ENCODE measurements at places on chromosomes 11 and 22. TPM values are rescaled to one million over a fixed set of nuclear protein-coding genes. Genes with fewer than 3 reads are reported as not detected.

- peaks cover 14% of the 10 kb centered on the region for H3K4me1 ChIP-seq
- no peak overlapping the region for H3K27ac ChIP-seq
- no peaks in the 10 kb centered on the region for H3K27me3 ChIP-seq
- no peak overlapping the region for H3K4me3 ChIP-seq
- H3K36me3 ChIP-seq = peaks cover 7% of the 10 kb centered on the region
Observed at GRCh38 chr11:119091178-119091577, 6.5 kb downstream of the HMBS start.

- no peak overlapping the region for H3K27ac ChIP-seq
- no peak for DNase-seq
- no peaks in the 10 kb centered on the region for H3K36me3 ChIP-seq
- H3K4me1 ChIP-seq = peaks cover 3% of the 10 kb centered on the region
Observed at GRCh38 chr11:92728628-92729027, 240.8 kb upstream of the MTNR1B start.

- H3K4me1 ChIP-seq = no peaks in the 10 kb centered on the region
- no peak overlapping the region for H3K4me3 ChIP-seq
- peaks cover 4% of the 10 kb centered on the region for H3K36me3 ChIP-seq
- DNase-seq = no peak
Observed at GRCh38 chr11:7520011-7520942, 6.5 kb downstream of the PPFIBP2 start.

- no peak overlapping the region for H3K27ac ChIP-seq
- H3K4me3 ChIP-seq = no peak overlapping the region
- H3K4me1 ChIP-seq = peaks cover 2% of the 10 kb centered on the region
Observed at GRCh38 chr22:35593891-35594470, 23.1 kb downstream of the MB start.

GPR83 gene
- 0.62 TPM for total RNA-seq

- peaks cover 1% of the 10 kb centered on the region for H3K4me1 ChIP-seq
- no peaks in the 10 kb centered on the region for H3K36me3 ChIP-seq
- H3K27ac ChIP-seq = no peak overlapping the region
- no peak overlapping the region for H3K4me3 ChIP-seq
Observed at GRCh38 chr11:46200537-46201281, 76.8 kb upstream of the CREB3L1 start.

APOL5 gene
- total RNA-seq = not detected

HORMAD2 gene
- not detected for total RNA-seq

POLD3 gene
- total RNA-seq = 26.6 TPM

GRCh38 chr11:69523453-69523852 lies 42.0 kb downstream of the LINC01488 start:
- no peak overlapping the region for H3K4me3 ChIP-seq
- no peaks in the 10 kb centered on the region for H3K4me1 ChIP-seq
- no peak overlapping the region for H3K27ac ChIP-seq
- H3K36me3 ChIP-seq = no peaks in the 10 kb centered on the region
- DNase-seq = no peak

- H3K27me3 ChIP-seq = peaks cover 29% of the 10 kb centered on the region
- no peaks in the 10 kb centered on the region for H3K36me3 ChIP-seq
- no peak for DNase-seq
- no peak overlapping the region for H3K4me3 ChIP-seq
- no peak overlapping the region for H3K27ac ChIP-seq
Observed at GRCh38 chr22:44276041-44276440, 36.7 kb downstream of the SHISAL1 start.

- peaks cover 4% of the 10 kb centered on the region for H3K27me3 ChIP-seq
- DNase-seq = no peak
- H3K36me3 ChIP-seq = no peaks in the 10 kb centered on the region
- H3K27ac ChIP-seq = no peak overlapping the region
Observed at GRCh38 chr22:35135165-35135564, 69.2 kb downstream of the ISX start.

- DNase-seq = no peak
- peaks cover 14% of the 10 kb centered on the region for H3K4me1 ChIP-seq
- H3K27me3 ChIP-seq = peaks cover 7% of the 10 kb centered on the region
Observed at GRCh38 chr11:12269104-12269441, 108.3 kb upstream of the PARVA start.

OR52I1 gene
- not detected for total RNA-seq

- H3K4me1 ChIP-seq = peaks cover 12% of the 10 kb centered on the region
- H3K4me3 ChIP-seq = peak overlapping the region; percentile 45
- H3K27me3 ChIP-seq = peaks cover 8% of the 10 kb centered on the region
- no peaks in the 10 kb centered on the region for H3K36me3 ChIP-seq
- DNase-seq = no peak
- peak overlapping the region; percentile 38 for H3K27ac ChIP-seq
Observed at GRCh38 chr11:13207665-13208594, 69.7 kb upstream of the BMAL1 start.

GRCh38 chr11:19693146-19693545 lies 19.5 kb upstream of the NAV2 start:
- DNase-seq = no peak
- H3K4me1 ChIP-seq = peaks cover 2% of the 10 kb centered on the region
- H3K27me3 ChIP-seq = peaks cover 20% of the 10 kb centered on the region
- peak overlapping the region; percentile 69 for H3K27ac ChIP-seq
- H3K36me3 ChIP-seq = no peaks in the 10 kb centered on the region

HEPACAM gene
- total RNA-seq = 0.07 TPM

- H3K27ac ChIP-seq = peak overlapping the region; percentile 97
- H3K4me1 ChIP-seq = peaks cover 14% of the 10 kb centered on the region
- H3K36me3 ChIP-seq = peaks cover 25% of the 10 kb centered on the region
- peak overlapping the region; percentile 90 for H3K4me3 ChIP-seq
Observed at GRCh38 chr11:119094816-119095065, 6.9 kb downstream of the DPAGT1 start.

GRCh38 chr11:120575461-120575860 lies 63.9 kb downstream of the GRIK4 start:
- H3K36me3 ChIP-seq = no peaks in the 10 kb centered on the region
- peaks cover 52% of the 10 kb centered on the region for H3K27me3 ChIP-seq
- no peak overlapping the region for H3K4me3 ChIP-seq
- no peak for DNase-seq
- H3K4me1 ChIP-seq = no peaks in the 10 kb centered on the region
- no peak overlapping the region for H3K27ac ChIP-seq

CYB5R2 gene
- 9.7 TPM for total RNA-seq

DNA sequence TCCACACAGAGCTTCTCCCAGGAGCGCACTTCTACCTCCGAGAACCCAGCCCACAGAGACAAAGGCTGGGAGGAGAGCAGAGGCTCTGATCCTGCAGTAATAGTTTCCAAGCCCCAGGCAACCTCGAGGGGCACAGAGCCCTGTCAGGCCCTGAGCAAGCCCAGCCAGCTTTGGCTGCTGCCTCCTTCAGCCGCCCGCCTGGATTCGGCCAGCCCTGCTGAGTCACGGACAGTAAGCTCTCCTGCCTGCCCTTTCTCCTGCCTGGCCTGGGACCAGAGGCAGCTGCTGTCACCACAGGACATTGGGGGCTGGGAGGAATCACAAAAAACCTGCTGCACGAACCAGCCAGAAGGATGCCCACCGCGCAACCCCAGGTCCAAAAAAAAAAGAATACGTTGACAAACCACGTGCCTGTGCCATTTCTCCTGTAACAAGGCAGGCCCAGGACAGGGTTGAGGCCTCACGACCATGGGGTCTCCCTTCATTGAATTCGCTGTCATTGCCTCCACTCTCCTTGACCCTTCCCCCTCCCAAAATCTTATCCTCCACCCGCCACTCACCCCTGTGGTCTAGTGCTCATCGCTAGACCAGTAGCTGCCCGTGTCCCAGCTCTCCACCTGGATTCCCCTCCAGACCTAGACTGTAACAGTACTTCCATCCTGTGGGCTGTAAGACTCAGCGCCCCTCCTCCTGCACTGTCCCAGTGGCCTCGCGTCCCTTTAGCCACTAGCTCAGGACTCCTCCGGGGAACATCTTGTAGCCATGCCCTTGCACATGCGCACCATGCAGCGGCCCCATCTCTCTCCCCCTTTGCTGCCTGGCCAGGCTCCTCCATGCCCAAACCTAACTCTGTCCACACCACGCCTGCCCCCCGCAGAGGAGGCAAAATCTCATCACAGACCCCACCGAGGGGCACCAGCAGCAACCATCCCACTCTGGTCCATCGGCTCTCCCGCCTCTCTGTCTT lies 7.4 kb upstream of the SLC22A12 start:
- H3K4me1 ChIP-seq = no peaks in the 10 kb centered on the region
- no peak for DNase-seq

GRCh38 chr11:17013548-17014320 lies 480 bp downstream of the PLEKHA7 start:
- peaks cover 11% of the 10 kb centered on the region for H3K4me1 ChIP-seq
- H3K4me3 ChIP-seq = no peak overlapping the region
- DNase-seq = peak; percentile 49
- no peak overlapping the region for H3K27ac ChIP-seq

GRCh38 chr11:45810431-45811108 lies 5.6 kb downstream of the SLC35C1 start:
- H3K36me3 ChIP-seq = peaks cover 5% of the 10 kb centered on the region
- no peak for DNase-seq
- H3K27me3 ChIP-seq = no peaks in the 10 kb centered on the region
- peak overlapping the region; percentile 84 for H3K27ac ChIP-seq
- H3K4me3 ChIP-seq = no peak overlapping the region

CALCA gene
- 0.57 TPM for total RNA-seq

LRRC74B gene
- 0.40 TPM for total RNA-seq

DNA sequence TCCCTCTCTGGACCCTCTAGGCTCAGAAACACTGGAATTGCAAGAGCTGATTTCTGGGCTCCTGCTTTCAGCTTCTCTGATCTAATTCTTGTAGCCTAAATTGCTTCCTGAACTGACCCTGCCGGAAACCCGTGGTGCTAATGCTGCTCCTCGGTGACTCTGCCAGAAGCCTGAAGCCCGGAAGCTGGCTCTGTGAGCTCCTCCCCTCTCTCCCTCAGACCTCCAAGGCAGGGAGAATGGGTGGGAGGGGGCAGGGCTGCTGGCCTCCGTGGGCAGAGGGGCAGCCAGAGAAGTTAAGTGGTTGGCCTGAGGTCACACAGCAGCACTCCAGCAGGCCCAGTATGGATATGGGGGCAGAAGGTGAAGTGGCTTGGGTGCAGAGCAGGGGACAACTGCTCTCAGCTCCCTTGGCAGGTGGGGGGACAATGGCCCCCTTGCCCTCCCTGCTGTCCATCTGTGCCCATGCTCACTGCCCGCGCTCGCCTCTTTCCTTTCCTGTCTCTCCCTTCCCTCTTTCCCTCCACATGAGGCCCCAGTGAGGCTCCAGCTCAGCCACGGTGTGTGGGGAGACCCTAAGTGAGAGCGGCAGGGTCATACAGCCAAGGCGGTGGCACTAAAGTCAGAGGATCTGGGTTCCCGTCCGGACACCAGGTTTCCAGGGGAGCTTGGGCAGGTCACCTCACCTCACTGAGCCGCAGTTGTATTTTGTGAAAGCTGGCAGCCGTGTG lies 16.2 kb downstream of the CAPN5 start:
- peaks cover 2% of the 10 kb centered on the region for H3K4me1 ChIP-seq
- no peak overlapping the region for H3K4me3 ChIP-seq
- peaks cover 2% of the 10 kb centered on the region for H3K36me3 ChIP-seq
- DNase-seq = no peak

OR8A1 gene
- total RNA-seq = not detected

IGF2 gene
- 4,678 TPM for total RNA-seq

- H3K27me3 ChIP-seq = no peaks in the 10 kb centered on the region
- peaks cover 1% of the 10 kb centered on the region for H3K4me1 ChIP-seq
- DNase-seq = no peak
Observed at GRCh38 chr22:40739721-40740120, 60.4 kb downstream of the MCHR1 start.

RFPL3 gene
- not detected for total RNA-seq

- H3K4me3 ChIP-seq = peak overlapping the region; percentile 80
- peak overlapping the region; percentile 96 for H3K27ac ChIP-seq
Observed at GRCh38 chr11:70204466-70204799, 1.3 kb downstream of the FADD start.

APOBEC3G gene
- total RNA-seq = 7.9 TPM

DNA sequence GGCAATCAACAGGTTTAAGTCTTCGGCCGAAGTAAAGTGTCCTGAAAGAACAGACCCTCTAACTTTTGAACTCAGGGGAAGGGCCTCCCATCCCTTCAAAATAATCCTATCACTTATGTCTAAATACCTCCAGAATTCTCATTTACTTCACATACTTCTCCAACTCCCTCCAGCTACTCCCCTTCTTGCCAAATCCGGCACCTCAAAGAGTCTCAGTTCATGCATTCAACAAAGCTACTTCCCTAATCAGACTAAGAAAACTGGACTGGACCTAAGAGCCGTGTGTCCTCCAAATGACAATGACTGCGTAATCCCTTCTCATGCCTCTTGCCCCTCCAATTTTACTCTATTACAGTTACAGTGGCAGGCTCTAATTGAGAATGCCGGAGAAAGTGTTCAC lies 1.3 kb downstream of the DDB1 start:
- no peak for DNase-seq
- H3K4me1 ChIP-seq = peaks cover 27% of the 10 kb centered on the region
- peaks cover 12% of the 10 kb centered on the region for H3K36me3 ChIP-seq

- no peaks in the 10 kb centered on the region for H3K4me1 ChIP-seq
- no peak overlapping the region for H3K27ac ChIP-seq
- no peak for DNase-seq
- no peak overlapping the region for H3K4me3 ChIP-seq
- H3K36me3 ChIP-seq = no peaks in the 10 kb centered on the region
- H3K27me3 ChIP-seq = no peaks in the 10 kb centered on the region
Observed at GRCh38 chr11:10623797-10624761, 55.6 kb upstream of the LYVE1 start.

C22orf23 gene
- total RNA-seq = 0.93 TPM

TRIM6 gene
- 5.8 TPM for total RNA-seq

C2CD2L gene
- total RNA-seq = 7.3 TPM

DNA sequence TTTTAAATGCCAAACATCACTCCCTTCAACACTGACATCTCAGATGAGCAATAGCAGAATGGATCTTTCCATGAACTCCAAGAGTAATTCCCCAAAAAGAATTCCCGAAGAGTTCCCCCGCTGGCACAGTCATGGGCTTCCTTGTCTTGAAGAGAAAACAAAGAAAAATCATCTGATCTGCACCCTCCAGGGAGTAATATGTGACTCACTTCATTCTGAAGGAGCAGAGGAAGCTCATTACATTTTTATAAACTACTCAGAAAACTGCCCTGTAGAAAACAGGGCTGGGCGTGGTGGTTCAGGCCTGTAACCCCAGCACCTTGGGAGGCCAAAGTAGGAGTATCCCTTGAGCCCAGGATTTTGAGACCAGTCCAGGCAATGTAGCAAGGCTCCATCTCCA lies 35.7 kb downstream of the CELSR1 start:
- no peak overlapping the region for H3K27ac ChIP-seq
- peaks cover 11% of the 10 kb centered on the region for H3K4me1 ChIP-seq
- peaks cover 9% of the 10 kb centered on the region for H3K27me3 ChIP-seq
- no peaks in the 10 kb centered on the region for H3K36me3 ChIP-seq
- no peak overlapping the region for H3K4me3 ChIP-seq

F2 gene
- 21.8 TPM for total RNA-seq

OOSP4A gene
- total RNA-seq = not detected

HBE1 gene
- not detected for total RNA-seq

- no peak overlapping the region for H3K27ac ChIP-seq
- no peak overlapping the region for H3K4me3 ChIP-seq
- no peaks in the 10 kb centered on the region for H3K36me3 ChIP-seq
- H3K4me1 ChIP-seq = no peaks in the 10 kb centered on the region
- no peak for DNase-seq
Observed at GRCh38 chr11:126862664-126863243, 137.8 kb downstream of the KIRREL3 start.

All from progenitor cell of endocrine pancreas (in vitro differentiated cells).